Activated CD8-positive, alpha-beta memory T cell treated with anti-CD3 and anti-CD28 coated beads for 48 hours (primary cell): ENCODE measurements at places on chromosomes 13 and 19.

- DNase-seq, result no peak
Observed at GRCh38 chr19:17391371-17392151, 2.4 kb downstream of the CCDC194 start.

DNA sequence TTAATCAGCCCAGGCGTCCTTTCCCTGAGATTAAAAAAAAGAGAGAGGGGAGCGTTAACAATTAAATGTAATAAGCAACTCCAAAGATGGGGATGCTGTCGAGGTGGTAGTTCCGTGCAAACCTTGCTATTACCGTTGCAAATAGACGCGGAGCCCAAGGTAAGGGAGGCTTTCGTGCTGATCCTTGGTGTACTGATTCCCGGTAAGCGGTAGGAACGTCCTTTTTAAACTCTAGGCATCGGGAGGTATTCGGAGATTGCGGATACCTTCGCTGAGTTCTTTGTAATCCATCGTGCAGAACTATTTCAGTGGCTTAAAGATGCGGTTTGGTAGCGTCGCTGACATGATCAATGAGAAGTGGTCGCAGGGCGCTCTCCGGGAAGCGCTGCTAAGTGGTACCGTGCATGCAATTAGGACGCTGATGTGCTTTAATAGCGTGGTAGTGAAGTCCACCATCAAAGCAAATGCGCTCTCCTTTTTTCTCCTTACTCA lies 3.1 kb downstream of the SLITRK5 start:
- no peak for DNase-seq

- no peak for DNase-seq
Observed at GRCh38 chr19:32498648-32499200, 82.3 kb upstream of the PDCD5 start.

GRCh38 chr19:54206831-54207177 lies 6.1 kb downstream of the RPS9 start:
- DNase-seq, result no peak

- DNase-seq, result no peak
Observed at GRCh38 chr13:76715075-76715474, 171.1 kb downstream of the KCTD12 start.

GRCh38 chr19:52622261-52622660 lies 15.9 kb downstream of the ZNF83 start:
- no peak for DNase-seq

- no peak for DNase-seq
Observed at GRCh38 chr13:55199134-55199533, 1941.6 kb upstream of the PRR20A start.

GRCh38 chr13:77733674-77734073 lies 36.2 kb downstream of the SLAIN1 start:
- DNase-seq, result no peak

- no peak for DNase-seq
Observed at GRCh38 chr19:3135961-3136683, at the start of gene GNA15. Gene GNA15, plus strand, starts transcription at chr19:3136033. Its CDS starts 418 bp downstream, at chr19:3136451.

DNA sequence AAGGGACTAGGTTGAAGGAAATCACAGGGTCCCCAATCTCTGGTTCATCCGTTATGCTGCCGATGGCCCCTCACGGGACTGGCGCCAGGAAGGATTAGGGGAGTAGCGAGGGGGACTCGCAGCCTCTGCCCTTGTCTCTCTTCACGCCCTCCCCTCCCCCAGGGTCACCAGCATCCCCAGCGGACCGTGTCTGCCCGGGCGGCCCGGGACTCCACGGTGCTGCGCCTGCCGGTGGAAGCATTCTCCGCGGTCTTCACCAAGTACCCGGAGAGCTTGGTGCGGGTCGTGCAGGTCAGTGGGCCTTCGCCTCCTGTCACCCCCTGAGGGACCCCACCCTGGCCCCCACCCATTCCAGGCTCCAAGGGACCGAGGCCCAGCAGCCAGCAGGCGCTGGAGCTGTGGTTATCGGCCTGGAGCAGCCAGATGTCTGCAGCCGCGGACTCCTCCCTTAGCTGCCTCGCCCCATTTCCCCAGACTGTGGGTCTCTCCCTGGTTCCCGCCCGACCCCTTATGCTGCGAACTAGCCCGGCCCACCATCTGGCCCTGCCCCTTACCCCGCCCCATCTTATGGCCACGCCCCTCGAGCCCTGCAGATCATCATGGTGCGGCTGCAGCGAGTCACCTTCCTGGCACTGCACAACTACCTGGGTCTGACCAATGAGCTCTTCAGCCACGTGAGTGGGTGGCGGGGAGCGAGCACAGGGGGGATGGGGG lies 5.4 kb downstream of the PNPLA6 start:
- no peak for DNase-seq

DNA sequence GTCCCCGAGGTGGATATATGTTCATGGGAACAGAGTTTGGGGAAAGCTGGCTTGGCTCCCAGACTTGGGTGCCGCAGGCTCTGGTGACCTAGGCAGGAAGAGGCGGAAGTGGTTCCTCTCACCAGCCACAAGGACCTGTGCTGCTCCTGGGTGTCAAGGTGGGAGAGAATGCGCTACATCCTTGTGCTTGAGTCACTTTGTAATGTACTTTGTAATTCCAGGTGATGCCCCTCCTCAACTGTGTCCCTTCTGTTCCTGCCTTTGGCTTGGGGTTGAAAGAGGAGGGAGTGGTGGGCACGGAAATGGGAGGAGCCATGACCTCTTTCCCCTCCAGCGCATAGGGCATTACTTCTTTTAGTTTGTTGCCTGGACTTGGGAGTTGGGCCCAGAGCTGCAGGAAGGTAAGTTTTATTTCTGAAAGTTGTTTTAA lies 10.9 kb downstream of the GARRE1 start:
- no peak for DNase-seq

- no peak for DNase-seq
Observed at GRCh38 chr19:51079481-51080110, 3.1 kb downstream of the KLK14 start.

GRCh38 chr13:99726282-99726894 lies 225.1 kb downstream of the TM9SF2 start:
- no peak for DNase-seq

DNA sequence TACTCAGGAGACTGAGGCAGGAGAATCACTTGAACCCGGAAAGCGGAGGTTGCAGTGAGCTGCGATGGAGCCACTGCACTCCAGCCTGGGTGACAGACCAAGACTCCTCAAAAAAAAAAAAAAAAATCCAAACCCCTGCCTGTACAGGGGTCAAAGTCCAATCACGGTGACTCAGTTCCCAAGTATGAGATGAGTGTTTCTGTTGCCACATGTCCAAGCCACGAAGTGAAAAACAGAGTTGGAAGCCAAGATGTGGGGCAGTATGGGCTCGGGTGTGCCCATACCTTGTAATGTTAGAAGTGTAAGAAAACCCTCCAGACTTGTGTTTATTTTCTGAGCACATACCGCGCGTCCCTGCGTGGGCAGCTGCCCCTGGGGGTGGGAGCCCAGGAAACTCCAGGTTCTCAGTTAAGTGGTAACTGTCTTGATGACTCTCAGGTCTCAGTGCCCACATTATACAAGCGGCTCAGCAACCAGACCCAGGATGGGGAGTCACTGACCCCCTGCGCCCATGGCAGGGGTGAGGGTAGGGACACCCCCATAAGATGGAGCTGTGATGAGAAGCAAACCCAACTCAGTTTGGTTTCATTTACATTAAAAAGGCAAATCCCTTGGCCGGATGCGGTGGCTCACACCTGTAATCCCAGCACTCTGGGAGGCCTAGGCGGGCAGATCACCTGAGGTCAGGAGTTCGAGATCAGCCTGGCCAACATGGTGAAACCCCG lies 1.2 kb upstream of the GPX4 start:
- DNase-seq, result peak; percentile 63

GRCh38 chr19:33306853-33307792 lies 4.8 kb upstream of the CEBPA start:
- no peak for DNase-seq

DNA sequence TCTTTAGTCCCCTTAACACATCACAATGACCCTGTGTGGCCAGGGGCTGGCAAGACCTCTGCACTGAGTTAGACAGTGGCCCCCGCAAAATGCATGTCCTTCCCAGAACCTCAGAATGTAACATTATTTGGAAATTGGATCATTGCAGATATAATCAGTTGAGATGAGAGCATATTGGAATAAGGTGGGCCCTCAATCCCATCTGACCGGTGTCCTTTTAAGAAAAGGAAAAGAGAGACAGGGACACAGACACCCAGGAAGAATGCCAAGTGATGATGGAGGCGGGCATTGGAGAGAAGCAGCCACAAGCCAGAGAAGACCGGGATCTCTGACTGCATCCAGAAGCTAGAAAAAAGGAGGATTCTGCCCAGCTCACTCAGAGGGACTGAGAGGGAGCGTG lies 1.8 kb downstream of the FAM187B start:
- no peak for DNase-seq

- DNase-seq, result no peak
Observed at GRCh38 chr13:61246351-61246750, 169.3 kb downstream of the PCDH20 start.

- no peak for DNase-seq
Observed at GRCh38 chr13:48132961-48133360, 38.1 kb upstream of the MED4 start.

DNA sequence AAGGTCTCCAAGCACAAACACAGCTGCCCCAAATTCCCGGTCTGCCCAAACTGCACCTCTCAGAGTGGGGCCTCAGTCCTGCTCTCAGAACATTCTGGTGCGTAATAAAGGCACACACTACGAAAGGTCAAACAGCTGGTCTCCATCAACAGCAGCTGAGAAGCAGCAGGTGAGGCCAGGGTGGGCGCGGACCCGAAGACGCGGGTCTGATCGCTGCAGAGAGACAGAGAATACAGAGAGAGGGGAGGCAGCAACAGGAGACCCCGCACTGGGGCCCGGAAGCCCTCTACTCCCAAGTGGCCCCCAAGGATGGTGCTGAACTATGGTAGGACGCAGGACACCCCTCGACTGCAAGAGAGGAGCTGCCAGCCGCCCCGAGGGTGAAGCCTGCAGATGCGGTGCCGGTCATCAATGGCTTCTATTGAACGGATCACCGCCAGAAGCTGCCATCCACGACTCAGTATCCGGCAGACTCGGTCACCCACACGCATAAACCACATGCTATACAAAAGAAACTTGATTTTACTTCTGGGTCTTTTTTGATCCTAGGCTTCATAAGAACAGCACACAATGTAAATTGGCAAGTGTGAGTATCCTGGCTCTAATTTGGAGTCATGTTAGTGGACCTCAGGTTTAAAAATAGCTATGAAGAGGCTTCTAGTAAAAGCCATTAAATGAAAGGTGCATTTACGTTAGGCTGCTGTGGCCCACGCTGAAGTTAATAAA lies 33.4 kb downstream of the STK24 start:
- no peak for DNase-seq

DNA sequence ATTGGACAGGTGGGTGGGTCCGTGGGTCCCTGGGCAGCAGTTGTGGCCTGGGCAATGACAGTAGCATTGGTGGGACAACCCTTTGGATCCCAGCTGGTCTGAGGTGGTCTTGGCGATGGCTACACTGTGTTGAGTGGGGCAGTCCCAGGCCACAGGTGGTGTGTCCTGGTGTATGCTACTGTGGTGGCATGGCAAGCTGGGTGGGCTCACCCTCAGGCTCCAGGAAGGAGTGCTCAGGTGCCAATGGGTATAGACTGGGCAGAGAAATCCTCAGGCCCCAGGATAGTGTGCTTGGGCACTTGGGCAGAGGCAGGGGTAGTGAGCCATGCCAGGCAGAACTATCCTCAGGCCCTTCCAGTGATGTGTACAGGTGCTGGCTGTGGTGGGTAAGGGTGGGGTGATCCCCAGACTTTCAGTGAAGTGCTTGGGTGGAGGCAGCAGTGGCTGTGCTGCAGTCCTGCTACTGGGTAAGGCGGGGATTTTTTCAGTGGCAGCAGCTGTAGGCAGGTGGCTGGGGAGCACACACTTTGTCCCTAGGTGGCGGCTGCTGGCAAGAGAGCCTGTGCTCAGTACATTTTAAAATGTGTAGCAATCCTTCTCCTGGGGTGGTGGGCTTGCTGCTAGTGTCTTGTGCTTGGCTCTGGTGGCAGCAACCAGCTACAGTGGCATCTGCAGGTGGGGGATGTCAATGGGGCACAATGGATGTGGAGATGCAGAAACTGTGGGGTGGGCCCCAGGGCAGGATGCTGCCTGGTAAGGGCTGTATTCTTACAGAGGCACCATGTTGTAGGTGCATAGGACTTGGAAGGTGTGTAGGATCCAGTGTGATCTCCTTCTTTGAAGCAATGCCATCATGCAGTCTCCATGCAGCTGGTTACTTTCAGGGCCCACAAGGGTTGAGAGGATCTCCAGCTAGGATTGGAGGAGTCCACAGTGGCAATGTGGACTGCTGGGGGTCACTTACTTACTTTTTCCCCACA lies 64.9 kb downstream of the DNAJC3 start:
- DNase-seq, result no peak

GRCh38 chr19:18437491-18438330 lies at the start of gene ISYNA1:
Gene ISYNA1, minus strand, starts transcription at chr19:18438133. Its CDS starts 154 bp downstream, at chr19:18437979.
- DNase-seq, result no peak

GRCh38 chr19:16885166-16885565 lies 3.6 kb upstream of the F2RL3 start:
- DNase-seq, result no peak

DNA sequence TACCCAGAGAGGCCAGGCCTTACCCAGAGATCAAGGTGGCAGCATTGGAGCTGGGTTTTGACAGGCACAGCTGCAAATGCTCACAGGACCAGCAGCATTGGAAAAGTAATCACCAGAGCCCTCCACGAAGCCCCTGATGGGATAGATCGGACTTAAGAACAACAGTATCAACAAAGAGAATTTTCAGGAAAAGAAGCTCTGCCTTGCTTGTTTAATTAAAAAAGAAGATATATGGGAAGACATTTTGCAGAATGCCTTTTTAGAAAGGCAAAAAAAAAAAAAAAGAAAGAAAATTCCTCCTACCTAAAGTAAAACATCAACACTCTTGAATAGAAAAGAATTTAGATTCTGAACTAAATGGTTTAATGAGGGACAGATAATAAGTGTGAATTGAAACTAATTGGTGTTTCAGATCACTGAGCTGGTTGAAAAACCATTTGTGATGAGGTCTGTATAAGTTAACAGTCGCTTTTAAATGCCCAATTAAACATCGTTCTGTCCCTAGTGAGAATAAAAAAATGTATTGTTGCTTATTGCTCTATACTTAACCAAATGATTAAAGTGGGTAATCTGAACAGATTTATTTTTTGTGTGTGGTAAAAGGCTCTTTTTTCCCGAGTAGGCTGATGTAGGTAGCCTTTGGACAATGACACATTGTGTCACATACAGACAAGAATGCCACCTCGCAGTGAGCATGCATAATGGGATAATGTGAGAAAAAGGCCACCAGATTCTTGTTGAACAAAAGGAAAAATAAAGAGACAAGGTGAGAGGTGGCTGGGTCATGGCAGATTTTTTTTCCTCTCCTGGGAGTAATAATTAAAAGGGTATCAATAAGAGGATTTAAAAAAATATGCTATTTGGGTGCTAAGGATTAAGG lies 93.0 kb upstream of the ARGLU1 start:
- no peak for DNase-seq
